ENCODE measurements at places on chromosomes 2 and 18.

GRCh38 chr2:219261024-219261855 lies 7.5 kb upstream of the TUBA4A start:
- DNase-seq, result no peak

- no peak for DNase-seq
Observed at GRCh38 chr2:117825437-117825836, 10.9 kb downstream of the DDX18 start.

GRCh38 chr2:224472827-224473226 lies 70.9 kb upstream of the FAM124B start:
- DNase-seq, result no peak

GRCh38 chr2:71505086-71505769 lies 51.9 kb downstream of the DYSF start:
- no peak for DNase-seq

- no peak for DNase-seq
Observed at GRCh38 chr2:240482141-240482540, 46.7 kb downstream of the GPC1 start.

- DNase-seq, result no peak
Observed at GRCh38 chr18:78984941-78985784, 5.5 kb downstream of the SALL3 start.

DNA sequence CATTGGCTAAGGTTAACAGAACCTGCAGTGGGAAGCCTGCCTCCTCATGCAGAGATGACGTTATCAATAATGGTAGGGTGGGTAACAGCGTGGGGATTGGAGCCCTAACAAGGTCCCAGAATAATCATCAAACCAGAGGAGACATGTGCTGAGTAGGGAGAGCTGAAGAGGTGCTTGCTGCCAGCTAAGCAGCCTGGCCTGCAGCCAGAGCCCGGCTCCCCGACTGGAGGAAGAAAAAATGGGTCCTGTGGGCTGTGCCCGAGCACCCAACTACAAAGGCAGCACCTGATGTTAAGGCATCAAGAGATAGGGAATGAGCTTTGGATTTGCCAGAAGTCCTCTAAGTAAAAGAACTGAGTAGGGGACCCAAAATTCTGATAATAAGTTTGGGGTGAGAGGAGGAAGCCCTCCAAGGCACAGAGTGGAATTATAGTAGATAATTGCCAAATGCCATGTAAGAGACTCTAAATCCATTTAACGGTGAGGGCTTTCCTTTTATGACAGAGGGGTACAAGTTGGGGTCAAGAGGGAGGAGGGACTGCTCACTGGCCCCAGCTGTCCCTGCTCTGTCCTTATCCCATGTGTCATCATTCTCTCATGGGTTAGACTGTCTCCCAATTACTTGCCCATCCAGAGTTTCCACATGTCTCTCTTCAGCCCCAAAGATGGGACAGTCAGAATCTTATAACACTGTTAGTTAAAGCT lies 156.1 kb downstream of the ANTXR1 start:
- no peak for DNase-seq

- DNase-seq, result no peak
Observed at GRCh38 chr2:20169796-20170703, 54.9 kb downstream of the SDC1 start.

- DNase-seq, result no peak
Observed at GRCh38 chr2:100130595-100131391, 11.6 kb downstream of the AFF3 start.

DNA sequence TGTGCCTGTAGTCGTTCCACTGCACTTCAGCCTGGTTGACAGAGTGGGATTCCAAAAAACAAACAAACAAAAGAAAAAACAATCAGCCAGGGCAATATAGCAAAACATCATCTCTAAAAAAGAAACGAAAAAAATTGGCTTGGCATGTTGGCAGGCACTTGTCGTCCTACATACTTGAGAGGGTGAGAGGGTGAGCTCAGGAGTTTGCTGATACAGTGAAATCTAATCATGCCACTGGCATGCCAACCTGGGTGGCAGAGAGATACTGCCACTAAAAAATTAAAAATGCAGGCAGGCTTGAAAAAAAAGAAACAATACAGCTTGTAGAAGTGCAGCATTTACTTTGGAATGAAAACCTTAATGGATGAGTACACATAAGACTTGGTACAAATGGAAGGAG lies 282.9 kb upstream of the RGPD4 start:
- DNase-seq, result no peak

- DNase-seq, result no peak
Observed at GRCh38 chr18:1774261-1774660, 797.0 kb downstream of the METTL4 start.

- DNase-seq, result no peak
Observed at GRCh38 chr2:113316085-113316484, 37.4 kb upstream of the PAX8 start.

GRCh38 chr2:206176901-206177300 lies 17.2 kb downstream of the EEF1B2 start:
- no peak for DNase-seq

GRCh38 chr18:22689712-22690111 lies 243.4 kb upstream of the RBBP8 start:
- DNase-seq, result no peak

DNA sequence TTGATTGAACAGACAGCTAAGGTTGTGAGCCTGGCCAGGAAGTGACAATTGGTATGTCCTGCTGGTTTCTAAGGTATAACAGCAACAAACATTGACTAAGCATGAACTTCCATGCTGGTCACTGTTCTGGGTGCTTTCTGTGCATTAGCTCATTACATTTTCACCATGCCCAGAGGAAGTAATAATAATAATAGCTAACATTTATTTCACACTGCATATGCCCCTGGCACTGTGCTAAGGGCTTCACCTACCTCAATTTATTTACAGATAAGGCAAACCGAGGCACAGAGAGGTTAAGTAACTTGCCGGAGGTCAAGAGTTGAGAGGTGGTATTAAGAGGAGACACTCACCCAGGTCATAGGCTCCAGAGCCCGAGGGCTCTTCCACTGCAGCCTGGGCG lies 113.6 kb downstream of the PDCL3 start:
- DNase-seq, result no peak

- DNase-seq, result no peak
Observed at GRCh38 chr18:39244242-39244641, 1678.6 kb upstream of the CELF4 start.

- DNase-seq, result no peak
Observed at GRCh38 chr2:64932371-64933216, 56.6 kb upstream of the SLC1A4 start.

Data from stimulated activated CD4-positive, alpha-beta T cell treated with anti-CD3 and anti-CD28 coated beads, Interleukin-4, amount 100 ng/mL, for 1 hour (primary cell).